ENCODE measurements at places on chromosomes 5 and 9. TPM values are rescaled to one million over a fixed set of nuclear protein-coding genes. Genes with fewer than 3 reads are reported as not detected.

DNA sequence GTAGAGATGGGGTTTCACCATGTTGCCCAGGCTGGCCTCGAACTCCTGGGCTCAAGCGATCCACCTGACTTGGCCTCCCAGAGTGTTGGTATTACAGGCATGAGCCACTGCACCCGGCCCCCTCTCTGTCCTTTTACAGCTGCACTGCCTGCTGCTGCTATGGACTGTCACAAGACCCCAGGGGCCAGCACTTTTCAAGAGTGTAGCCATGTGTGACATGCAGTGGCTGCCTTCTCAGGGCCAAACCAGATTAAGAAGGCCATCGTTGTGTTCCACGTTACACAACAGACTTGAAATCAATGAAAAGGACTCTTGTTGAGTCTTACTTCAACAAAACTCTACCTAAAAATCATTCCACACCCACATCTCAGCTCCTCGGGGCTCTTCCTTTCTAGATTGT lies 78.9 kb upstream of the ICE1 start:
- no peak for DNase-seq

DNA sequence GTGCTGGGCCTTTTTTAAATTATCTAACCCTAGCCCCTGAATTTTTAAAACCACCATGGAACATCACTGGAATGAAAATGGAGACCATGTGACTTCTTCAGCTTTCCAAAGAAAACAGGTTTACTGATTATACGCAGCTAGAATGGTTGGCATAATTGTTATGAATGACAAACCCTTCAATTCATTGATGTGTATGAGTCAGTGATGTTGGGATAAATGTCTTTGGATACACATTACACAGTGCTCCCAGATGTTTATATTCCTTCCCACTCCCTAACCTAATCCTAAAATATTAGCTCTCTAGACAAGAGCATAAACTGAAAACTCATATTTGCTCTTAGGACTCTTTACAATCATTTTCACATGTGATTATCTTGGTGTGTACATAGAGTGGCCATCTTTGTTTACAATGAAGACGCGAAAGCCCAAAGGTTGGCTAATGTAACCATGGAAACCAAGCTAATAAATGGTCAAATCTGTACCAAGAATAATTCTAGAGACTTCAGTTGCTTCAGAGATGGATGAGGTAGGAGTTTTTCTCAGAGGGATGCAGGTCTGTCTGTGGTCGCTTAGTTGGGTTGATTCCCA lies 131.2 kb upstream of the HMHB1 start:
- DNase-seq = no peak

GRCh38 chr5:67166460-67167285 lies 29.9 kb downstream of the CD180 start:
- no peak for DNase-seq

DNA sequence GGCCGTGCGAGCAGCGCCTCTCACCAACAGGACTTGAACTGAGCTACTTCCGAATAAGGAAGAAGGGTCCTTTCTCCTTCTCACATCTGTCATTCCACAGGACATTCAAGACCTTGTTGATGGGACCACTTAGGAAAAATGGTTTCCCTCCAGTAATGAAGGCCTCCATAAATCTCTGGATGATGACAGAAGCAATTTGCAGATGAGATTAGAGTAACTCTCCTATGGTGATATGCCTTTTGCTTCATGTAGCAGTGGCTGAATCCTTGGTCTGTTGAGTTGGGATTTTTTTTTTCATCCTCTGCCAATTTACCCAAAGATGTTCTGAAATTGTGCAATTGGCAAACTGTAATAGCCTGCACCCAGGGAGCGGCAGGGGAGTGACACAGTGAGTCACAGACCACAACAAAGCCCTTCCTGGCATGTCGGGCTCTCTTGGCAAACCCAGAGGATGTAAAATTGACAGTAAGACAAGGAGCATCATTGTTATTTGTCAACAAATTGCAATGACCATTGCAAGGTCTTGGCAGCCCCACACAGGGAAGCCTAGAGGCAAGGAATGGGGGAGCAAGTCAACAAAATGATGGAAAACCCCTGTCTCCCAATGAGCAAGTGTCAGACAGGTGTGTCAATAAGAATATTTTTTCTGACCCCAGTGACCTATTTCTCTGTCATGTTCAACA lies 275.9 kb downstream of the ACTL7B start:
- no peak for DNase-seq

DNA sequence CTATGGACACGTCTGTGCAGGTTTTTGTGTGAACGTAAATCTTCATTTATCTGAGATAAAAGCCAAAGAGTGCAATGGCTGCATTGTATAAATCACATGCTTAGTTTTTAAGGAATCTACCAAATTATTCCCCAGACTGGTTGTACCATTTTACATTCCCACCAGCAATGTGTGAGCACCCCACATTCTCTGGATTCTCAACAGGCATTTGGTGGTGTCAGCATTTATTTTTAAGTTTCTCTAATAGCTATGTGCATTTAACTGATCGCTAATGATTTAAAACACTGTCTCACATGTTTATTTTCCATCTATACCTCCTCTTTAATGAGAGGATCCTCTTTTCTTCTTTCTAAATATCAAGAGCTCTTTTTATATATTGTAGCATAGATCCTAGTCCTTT lies 13.9 kb upstream of the ANKRD18A start:
- DNase-seq = no peak

DNA sequence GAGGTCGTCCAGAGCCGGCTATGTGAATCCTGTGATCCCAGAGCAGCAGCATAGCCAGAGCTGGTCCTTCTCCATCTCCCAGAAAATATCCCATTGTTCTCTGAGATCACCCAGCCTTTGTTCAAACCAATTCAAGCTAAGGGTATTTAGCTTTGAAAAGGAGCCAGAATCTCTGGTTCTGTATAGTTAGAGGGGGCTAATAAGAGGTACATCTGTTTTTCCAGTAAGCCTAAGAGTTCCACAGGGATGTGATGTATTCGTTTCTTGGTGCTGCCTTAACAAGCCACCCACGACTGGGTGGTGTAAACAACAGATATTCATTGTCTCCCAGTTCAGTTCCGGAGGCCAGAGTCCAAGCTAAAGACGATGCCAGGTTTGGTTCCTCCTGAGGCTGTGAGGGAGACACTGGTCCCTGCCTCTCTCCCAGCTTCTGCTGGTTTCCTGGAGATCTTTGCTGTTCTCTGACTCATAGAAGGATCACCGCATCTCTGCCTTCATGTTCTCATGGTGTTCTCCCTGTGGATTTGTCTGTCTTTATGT lies 344.8 kb downstream of the MTRR start:
- DNase-seq = no peak

GRCh38 chr5:127031863-127032232 lies 1.5 kb upstream of the MARCHF3 start:
- DNase-seq = no peak

DNA sequence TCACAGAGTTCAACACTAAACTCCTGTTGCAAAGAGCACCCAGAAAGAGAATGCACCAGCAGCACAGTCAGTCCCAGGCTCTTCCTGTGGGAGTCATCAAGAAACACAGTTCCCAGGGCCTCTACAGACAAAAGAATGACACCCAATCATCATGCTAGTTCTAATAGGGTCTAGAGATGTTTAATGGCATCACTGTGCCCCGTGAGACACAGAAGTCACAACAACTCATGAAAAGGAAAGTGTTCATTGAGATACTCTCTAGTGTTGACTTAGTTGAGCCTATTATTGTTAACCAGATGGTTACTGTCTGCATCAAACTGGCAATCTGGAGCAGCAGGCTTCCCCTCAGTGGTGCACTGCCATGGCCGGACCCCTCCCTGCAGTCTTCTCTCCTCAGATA lies 1.6 kb downstream of the KLHL3 start:
- DNase-seq = no peak

DNA sequence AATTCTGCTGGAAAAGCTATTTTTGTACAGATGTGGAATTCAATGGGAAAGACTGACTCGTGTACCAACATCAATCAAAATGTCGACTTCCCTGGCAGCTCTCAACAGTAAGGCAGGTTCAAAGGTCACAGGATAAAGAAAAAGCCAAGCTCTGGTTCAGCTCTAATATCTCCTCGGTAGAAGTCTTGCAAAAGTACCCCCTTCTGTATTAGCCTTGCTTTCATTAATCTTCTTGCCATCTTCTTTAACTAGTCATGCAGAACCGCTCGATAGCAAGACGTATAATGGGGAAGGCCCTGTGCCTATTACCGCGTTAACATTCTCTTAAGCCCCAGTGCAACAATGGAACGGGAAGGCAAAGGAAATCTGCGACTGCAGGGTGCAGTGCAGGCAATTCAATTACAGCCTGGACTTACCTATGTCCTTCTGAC lies 201.2 kb downstream of the GAPVD1 start:
- DNase-seq = no peak

GRCh38 chr5:405421-405820 lies 37.6 kb upstream of the EXOC3 start:
- DNase-seq = no peak

- DNase-seq = no peak
Measured at GRCh38 chr5:168123631-168124528, 167.6 kb upstream of the WWC1 start.

DNA sequence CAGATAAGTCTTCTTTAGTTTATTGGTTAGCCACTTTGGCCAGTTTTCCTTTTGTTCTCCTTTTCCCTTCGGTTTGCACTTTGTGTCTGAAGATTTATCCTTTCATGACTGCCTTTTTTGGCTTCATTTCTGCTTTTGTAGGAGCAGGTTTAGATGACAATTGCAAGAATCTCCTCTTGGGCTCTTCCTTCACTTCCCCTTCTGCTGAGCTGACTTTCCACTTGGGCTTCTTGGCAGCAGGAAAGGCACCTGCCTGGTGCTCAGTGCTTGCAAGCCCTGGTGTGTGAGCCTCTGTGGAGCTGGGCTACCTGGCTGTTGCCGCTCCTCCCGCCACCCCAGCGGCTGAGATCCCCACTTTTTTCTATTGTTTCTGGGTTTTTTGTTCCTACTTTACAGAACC lies 7.3 kb downstream of the CCDC112 start:
- DNase-seq = no peak

DNA sequence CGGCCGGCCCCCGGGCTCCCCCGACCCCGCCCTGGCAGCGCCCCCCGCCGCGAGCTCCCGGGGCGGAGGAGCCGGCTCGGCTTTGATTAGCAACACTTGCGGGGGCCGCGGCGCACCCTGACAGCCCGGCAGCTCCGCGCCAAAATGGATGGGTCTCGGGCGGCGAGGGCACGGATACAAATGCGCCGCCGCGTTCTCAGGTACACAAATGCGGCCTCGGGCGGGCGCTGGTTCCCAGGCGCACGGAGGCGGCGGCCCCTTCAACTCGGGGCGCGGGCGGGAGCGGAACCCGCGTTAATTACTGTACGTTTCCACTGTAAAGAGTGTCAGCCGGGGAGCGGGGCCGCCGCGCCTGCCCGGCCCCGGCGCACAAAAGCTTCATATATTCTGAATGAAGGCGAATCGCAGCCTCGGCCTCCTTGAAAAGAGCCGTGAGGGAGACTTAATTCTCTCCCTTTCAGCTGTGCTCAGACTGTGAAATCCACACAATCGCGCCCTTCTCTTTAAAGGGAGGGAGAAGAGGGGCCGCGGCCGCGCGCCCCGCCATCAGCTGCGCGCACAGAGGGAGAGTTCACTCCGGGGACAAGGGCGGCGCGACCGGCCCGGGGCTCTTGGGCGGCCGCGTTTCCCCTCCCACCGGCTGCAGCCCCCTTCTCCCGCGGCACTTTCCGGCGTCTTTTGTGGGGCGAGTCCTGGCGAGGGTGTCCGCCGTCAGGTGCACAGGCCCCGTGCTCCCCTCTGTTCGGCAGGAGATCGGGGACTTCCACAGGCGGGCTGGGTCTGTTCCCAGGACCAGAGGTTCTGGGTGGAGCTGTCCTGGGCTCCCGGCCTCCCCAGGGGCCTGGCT lies 27.0 kb downstream of the MSX2 start:
- no peak for DNase-seq

GRCh38 chr5:40071870-40072269 lies 607.8 kb upstream of the PTGER4 start:
- DNase-seq = no peak

DNA sequence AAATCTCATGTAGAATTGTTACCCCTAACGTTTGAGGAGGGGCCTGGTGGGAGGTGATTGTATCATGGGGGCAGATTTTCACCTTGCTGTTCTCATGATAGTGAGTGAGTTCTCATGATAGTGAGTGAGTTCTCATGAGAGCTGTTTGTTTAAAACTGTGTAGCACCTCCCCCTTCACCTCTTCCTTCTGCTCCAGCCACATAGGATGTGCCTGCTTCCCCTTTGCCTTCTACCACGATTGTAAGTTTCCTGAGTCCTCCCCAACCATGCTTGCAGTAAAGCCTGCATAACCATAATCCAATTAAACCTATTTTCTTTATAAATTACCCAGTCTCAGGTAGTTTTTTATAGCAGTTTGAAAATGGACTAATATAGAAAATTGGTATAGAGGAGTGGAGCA lies 1783.7 kb upstream of the CDH9 start:
- no peak for DNase-seq

GRCh38 chr9:128282500-128282899 lies 6.4 kb downstream of the SWI5 start:
- no peak for DNase-seq

- no peak for DNase-seq
Measured at GRCh38 chr5:103532086-103532734, 30.4 kb downstream of the NUDT12 start.

- no peak for DNase-seq
Measured at GRCh38 chr9:95506428-95506677, 10.4 kb downstream of the PTCH1 start.

DNA sequence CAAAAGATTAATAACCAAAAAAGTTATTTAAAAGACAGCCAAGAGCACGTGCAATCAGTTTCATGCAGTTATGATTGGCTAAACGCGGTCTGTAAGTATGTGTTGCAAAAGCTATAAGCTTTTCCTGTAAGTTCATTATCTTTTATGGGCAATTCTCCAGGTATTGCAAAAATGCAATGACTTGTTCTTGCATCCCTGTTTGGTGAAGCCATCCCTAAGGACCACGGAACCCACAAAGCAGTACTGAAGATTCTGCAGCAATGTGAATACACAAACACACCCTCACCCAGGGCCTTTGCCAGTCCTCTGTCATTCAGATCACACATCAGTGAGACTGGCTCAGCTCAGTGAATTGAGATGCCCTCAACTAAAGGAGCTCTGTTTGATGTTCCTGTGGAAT lies 11.4 kb downstream of the GCNT4 start:
- DNase-seq = no peak

The DOCK8 gene
- 31.0 TPM for total RNA-seq

The TRAF1 gene
- total RNA-seq = 1.6 TPM

The GRXCR2 gene
- total RNA-seq = not detected

The IGFBPL1 gene
- not detected for total RNA-seq

The GOLGA1 gene
- 21.3 TPM for total RNA-seq

The PLCXD3 gene
- 2.4 TPM for total RNA-seq

The PCAT7 gene
- not detected for total RNA-seq

The FAM81B gene
- not detected for total RNA-seq

Measured in mesenteric fat pad (tissue), 1 donor.